ENCODE measurements at places on chromosomes 5 and 9. TPM values are rescaled to one million over a fixed set of nuclear protein-coding genes. Genes with fewer than 3 reads are reported as not detected.

Gene CERT1
- polyA plus RNA-seq, result 17.1 TPM

Gene OR13C5
- polyA plus RNA-seq, result not detected

Gene SMIM32
- polyA plus RNA-seq, result not detected

Gene GHR
- 0.48 TPM for polyA plus RNA-seq

Gene GABRA1
- polyA plus RNA-seq, result not detected
